ENCODE measurements at places on chromosomes 6 and 20. TPM values are rescaled to one million over a fixed set of nuclear protein-coding genes. Genes with fewer than 3 reads are reported as not detected.

GRCh38 chr6:166632731-166633130, 5.7 kb upstream of the RPS6KA2 start:
- H3K27ac ChIP-seq, result no peak overlapping the region
- peaks cover 16% of the 10 kb centered on the region for H3K27me3 ChIP-seq
- peaks cover 7% of the 10 kb centered on the region for H3K4me1 ChIP-seq
- no peak overlapping the region for H3K4me3 ChIP-seq

DNA sequence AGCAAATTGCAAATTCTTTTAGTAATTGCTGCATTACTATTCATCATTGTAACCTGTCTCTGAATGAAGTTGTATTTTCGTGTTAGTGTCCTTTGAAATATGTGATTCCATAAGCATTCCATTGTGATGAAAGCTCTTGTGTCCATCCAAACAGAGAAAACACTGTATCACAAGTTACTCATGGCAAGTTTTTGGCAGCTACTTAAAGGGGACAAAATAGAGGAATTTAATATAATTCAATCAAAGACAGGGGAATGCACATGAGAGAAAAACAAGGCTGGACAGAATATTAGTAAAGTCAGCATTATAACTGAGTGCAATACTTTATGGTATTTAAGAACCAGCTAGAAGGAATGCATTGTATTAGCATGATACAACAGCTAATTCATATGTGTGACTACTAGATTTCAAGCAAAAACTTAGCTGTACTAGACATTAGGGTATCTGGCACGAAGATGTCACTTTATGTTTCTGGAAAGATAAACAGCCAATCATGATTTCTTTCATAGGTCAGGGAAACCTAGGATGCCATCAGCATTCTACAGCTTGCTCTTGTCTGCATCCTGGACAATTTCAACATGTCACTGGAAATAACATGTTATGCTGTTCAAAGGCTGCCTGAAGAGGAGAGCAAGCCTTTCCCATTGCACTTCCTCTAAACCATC, 270.6 kb upstream of the MARCKS start:
- H3K27me3 ChIP-seq, result peaks cover 2% of the 10 kb centered on the region
- no peak overlapping the region for H3K27ac ChIP-seq
- no peak overlapping the region for H3K4me3 ChIP-seq
- no peaks in the 10 kb centered on the region for H3K4me1 ChIP-seq
- H3K36me3 ChIP-seq, result no peaks in the 10 kb centered on the region

Gene HSF2
- 18.5 TPM for total RNA-seq

GRCh38 chr6:158624684-158625682, 19.6 kb downstream of the DYNLT1 start:
- peaks cover 26% of the 10 kb centered on the region for H3K4me1 ChIP-seq
- DNase-seq, result no peak
- H3K27me3 ChIP-seq, result no peaks in the 10 kb centered on the region
- peak overlapping the region; percentile 26 for H3K27ac ChIP-seq
- H3K4me3 ChIP-seq, result no peak overlapping the region
- peaks cover 54% of the 10 kb centered on the region for H3K36me3 ChIP-seq

DNA sequence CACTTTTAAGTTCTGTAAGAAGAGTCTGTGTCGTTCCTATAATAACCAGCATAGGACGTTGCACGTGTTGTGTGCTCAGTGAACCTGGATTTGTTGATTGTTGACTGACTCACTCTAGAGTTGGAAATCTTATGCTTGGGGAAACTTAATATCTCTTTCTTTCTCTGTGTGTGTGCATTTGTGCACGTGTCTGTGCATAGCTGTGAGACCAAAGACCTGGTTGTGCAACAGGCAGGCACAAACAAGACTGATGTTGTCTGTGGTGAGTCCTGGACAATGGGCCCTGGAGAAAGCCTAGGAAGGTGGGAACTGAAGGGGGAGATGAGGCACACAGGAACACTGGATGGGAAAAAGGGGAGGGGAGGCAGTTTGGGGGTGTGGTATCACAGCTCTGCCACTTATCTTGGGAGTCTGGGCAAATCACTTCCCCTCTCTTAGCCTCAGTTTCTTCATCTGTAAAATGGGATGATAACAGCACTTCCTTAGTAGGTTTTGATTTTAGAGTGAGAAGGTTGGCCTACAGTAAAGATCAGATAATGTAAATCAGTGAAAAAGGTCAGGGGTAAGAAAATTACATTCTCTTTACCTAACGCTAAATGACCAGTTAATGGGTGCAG, 8.4 kb downstream of the CD40 start:
- no peaks in the 10 kb centered on the region for H3K4me1 ChIP-seq
- H3K4me3 ChIP-seq, result no peak overlapping the region
- no peaks in the 10 kb centered on the region for H3K36me3 ChIP-seq
- DNase-seq, result no peak
- H3K27ac ChIP-seq, result no peak overlapping the region

- H3K4me3 ChIP-seq, result no peak overlapping the region
- no peak overlapping the region for H3K27ac ChIP-seq
- H3K4me1 ChIP-seq, result peaks cover 4% of the 10 kb centered on the region
- H3K27me3 ChIP-seq, result no peaks in the 10 kb centered on the region
- no peaks in the 10 kb centered on the region for H3K36me3 ChIP-seq
- DNase-seq, result no peak
Observed at GRCh38 chr6:130853555-130854183, 26.5 kb downstream of the SMLR1 start.

Gene RSPO3
- total RNA-seq, result not detected

DNA sequence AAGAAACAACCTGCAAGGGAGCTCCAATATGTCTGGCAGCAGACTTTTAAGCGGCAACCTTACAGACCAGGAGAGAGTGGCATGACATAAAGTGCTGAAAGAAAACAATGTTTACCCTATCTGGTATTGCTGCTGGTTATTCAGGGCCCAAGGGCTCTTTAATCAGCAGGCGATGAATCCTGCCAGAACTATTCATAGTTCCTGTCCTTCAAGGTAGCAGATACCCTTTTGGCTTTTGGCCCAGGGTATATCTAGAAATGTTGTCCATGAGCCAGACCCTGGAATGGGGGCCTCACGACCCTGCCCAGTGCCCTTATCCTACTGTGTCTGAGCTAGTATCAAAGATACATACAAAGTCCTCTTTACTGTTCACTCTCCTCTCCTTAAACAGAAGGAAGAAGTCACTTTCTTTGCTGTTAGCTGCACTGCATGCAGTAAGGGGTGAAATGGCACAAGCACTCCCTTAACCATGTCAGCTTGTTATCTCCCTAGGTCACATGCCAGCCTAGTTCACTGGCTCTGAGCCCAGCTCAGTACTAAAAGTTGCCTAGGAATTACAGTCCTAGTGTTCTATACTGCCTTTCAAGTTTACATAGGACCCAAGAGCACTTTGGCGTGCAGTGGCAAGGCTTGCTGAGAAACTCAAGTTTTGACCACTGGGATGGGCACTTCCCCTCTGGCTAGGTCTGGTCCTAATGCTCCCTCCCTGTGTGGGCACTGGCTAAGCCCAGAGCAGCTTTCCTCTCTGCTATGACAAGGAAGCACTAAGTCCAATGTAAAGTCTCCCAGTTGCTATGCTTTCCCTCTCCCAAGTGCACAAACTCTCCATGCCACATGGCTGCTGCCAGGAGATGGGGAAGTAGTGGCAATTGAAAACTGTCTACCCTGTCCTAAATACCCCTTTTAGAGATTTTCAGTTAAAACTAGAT, 122.0 kb downstream of the HTR1B start:
- H3K4me3 ChIP-seq, result no peak overlapping the region
- no peak overlapping the region for H3K27ac ChIP-seq
- no peaks in the 10 kb centered on the region for H3K27me3 ChIP-seq
- H3K36me3 ChIP-seq, result no peaks in the 10 kb centered on the region
- H3K4me1 ChIP-seq, result no peaks in the 10 kb centered on the region

DNA sequence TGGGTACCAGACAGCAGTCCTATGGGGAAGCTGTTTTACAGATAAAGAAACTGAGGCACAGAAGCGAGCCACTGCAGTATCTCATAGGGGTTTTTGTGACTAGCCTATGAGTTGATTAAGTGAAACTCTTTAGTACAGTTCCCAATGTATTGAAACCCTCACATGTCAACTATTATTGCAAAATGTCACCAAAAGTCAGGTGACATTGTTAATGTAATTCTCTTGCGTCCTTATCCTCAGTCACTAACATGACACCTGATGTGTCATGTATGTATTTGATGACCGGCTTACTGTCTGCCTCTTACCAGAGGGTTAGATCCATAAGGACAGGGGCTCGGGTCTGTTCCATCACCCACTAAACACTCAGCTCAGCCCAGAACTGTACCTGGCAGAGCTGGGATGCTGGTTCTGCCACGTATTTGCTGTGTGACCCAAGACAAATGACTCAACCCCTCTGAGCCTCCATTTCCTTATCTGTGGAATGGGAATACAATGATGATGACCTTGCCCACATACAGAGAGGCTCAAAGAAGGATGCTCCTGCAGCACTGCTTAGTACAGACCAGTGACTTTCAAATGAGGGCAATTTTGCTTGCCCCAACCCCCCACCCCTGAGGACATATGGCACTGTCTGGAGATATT, 32.9 kb downstream of the PREX1 start:
- no peak overlapping the region for H3K4me3 ChIP-seq
- H3K4me1 ChIP-seq, result peaks cover 65% of the 10 kb centered on the region
- H3K27ac ChIP-seq, result no peak overlapping the region
- H3K36me3 ChIP-seq, result peaks cover 2% of the 10 kb centered on the region

DNA sequence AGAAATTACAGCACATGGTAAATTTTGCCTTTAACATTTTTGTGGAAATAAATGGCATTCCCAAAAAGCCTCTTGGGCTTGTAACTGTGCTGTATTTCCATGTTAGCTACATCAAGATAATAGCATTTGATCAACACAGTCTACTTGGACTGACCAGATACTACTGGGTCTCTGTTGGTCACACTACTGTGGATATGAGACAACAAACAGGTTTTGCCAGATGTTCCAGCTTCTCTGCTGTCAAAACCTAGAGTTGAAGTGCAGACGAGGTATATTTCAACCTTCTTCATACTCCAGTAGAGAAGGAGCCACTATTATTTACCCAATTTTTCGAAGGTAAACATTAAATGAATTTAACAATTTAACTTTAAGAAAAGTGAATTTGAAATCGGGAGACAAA, 284.7 kb upstream of the CITED2 start:
- DNase-seq, result no peak
- no peak overlapping the region for H3K4me3 ChIP-seq
- no peak overlapping the region for H3K27ac ChIP-seq
- no peaks in the 10 kb centered on the region for H3K27me3 ChIP-seq
- H3K4me1 ChIP-seq, result no peaks in the 10 kb centered on the region

- no peak overlapping the region for H3K27ac ChIP-seq
- H3K36me3 ChIP-seq, result no peaks in the 10 kb centered on the region
- H3K4me1 ChIP-seq, result no peaks in the 10 kb centered on the region
- H3K27me3 ChIP-seq, result no peaks in the 10 kb centered on the region
Observed at GRCh38 chr20:37160683-37161082, 18.4 kb upstream of the RPN2 start.

GRCh38 chr20:46304361-46304760, 3.9 kb downstream of the CDH22 start:
- peaks cover 29% of the 10 kb centered on the region for H3K27me3 ChIP-seq
- no peak for DNase-seq
- no peak overlapping the region for H3K27ac ChIP-seq
- H3K4me3 ChIP-seq, result no peak overlapping the region
- H3K4me1 ChIP-seq, result peaks cover 2% of the 10 kb centered on the region

DNA sequence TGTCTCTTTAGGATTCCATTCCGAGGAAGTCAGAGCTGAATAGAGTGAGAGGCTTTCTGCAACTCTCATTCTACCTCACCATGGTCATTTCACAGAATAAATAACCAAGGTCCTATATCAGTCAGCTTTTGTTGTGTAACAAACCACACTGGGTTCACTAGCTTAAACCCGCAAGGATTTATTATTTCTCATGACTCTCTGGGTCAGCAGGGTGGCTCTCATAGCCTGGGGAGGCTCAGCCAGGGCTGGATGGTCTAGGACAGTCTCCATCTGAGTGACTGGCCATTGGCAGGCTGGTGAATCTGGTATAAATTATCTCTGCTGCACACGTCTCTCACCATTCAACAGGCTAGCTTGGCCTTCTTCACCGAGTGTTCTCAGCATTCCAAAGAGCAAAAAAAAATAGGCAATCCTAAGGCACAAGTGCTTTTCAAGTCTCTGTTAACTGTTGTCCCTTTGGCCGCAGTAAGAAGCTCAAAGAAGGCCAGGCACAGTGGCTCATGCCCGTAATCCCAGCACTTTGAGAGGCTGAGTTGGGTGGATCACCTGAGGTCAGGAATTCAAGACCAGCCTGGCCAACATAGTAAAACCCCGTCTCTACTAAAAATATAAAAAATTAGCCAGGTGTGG, 39.7 kb downstream of the ISM1 start:
- no peak overlapping the region for H3K27ac ChIP-seq
- H3K4me3 ChIP-seq, result no peak overlapping the region
- no peaks in the 10 kb centered on the region for H3K36me3 ChIP-seq
- no peaks in the 10 kb centered on the region for H3K27me3 ChIP-seq
- no peak for DNase-seq

GRCh38 chr6:148427333-148427732, 84.7 kb downstream of the SASH1 start:
- no peak for DNase-seq
- H3K4me1 ChIP-seq, result peaks cover 4% of the 10 kb centered on the region
- no peak overlapping the region for H3K27ac ChIP-seq

DNA sequence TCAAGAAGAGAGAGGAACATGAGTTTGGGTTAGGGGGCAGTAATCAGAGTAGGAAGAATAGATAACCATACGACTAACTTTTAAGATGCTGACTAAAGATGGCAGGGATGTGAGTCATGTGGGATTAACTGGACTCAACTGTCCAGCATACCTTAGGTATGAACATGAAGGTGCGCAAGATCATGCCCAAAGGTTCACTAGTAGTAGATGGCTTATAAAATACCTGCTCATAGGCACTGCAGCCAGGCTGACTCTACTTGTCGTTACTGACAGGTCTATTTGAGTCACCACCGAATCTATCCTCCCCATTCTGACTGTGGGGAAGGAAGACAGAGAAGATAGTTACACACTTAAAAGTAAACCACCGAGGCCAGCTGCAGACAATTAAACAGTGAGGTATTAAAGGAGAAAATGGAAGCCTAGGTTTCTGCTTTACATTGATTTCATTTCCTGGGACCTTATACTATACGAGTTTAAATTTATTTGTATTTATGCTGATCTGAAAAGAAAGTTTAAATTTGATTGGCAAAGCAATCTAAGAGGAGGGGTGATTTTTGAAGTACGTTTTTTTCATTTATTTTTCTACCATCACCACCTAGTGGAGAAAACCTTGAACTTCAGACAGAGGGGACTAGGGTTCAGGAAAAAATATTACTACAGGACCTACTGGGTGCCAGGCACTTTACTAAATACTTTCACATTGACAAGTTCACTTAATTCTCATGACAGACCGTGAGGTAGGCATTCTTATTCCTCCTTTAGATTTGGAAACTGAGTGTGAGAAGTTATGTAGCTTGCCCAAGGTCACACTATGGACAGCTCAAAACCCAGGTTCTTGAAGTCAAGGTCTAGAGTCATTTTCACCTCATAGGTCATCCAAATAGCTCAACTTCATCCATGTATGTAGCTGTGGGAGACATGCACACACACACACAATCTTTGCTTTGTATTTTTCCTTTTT, 4.0 kb upstream of the WRNIP1 start:
- H3K36me3 ChIP-seq, result no peaks in the 10 kb centered on the region
- DNase-seq, result peak; percentile 45
- H3K4me3 ChIP-seq, result peak overlapping the region; percentile 69
- H3K27me3 ChIP-seq, result peaks cover 5% of the 10 kb centered on the region

Gene CD93
- total RNA-seq, result 1.8 TPM

- no peaks in the 10 kb centered on the region for H3K27me3 ChIP-seq
- H3K27ac ChIP-seq, result no peak overlapping the region
- no peaks in the 10 kb centered on the region for H3K4me1 ChIP-seq
- H3K36me3 ChIP-seq, result peaks cover 22% of the 10 kb centered on the region
- no peak for DNase-seq
Observed at GRCh38 chr6:136563386-136564152, 13.3 kb upstream of the MAP7 start.

- H3K4me1 ChIP-seq, result peaks cover 16% of the 10 kb centered on the region
- H3K27ac ChIP-seq, result no peak overlapping the region
- no peaks in the 10 kb centered on the region for H3K36me3 ChIP-seq
- DNase-seq, result no peak
- peak overlapping the region; percentile 84 for H3K4me3 ChIP-seq
- H3K27me3 ChIP-seq, result peaks cover 17% of the 10 kb centered on the region
Observed at GRCh38 chr6:7261852-7262461, 51.0 kb downstream of the SSR1 start.

Measured in activated CD4-positive, alpha-beta memory T cell treated with anti-CD3 and anti-CD28 coated beads for 36 hours (primary cell).